ENCODE measurements at places on chromosomes 13 and 19.
A peak's percentile ranks its signal among the peaks of the same experiment; 100 is the strongest.

DNA sequence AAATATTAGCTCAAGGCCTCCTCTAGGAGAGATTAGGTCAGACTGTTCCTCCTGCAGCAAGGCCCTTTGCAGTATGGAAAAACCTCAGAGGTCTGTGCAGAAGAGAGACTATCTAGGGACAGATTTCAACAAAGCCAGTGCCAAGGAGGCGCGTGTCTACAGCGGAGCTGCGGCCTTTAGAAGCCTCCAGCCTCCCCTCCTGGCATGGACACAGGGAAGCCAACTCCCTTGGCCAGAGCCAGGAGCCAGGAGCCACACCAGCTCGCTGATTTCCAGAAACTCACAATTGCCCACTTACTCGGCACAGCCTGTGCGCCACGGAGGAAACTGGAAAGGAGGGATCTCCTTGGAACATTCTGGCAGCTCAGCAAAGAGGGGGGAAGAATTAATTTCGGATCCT is 63.4 kb downstream of the INSR start:
- DNase-seq = no peak

- DNase-seq = no peak
These were observed 7.2 kb downstream of the ACP4 start for GRCh38 chr19:50797429-50797780.

DNA sequence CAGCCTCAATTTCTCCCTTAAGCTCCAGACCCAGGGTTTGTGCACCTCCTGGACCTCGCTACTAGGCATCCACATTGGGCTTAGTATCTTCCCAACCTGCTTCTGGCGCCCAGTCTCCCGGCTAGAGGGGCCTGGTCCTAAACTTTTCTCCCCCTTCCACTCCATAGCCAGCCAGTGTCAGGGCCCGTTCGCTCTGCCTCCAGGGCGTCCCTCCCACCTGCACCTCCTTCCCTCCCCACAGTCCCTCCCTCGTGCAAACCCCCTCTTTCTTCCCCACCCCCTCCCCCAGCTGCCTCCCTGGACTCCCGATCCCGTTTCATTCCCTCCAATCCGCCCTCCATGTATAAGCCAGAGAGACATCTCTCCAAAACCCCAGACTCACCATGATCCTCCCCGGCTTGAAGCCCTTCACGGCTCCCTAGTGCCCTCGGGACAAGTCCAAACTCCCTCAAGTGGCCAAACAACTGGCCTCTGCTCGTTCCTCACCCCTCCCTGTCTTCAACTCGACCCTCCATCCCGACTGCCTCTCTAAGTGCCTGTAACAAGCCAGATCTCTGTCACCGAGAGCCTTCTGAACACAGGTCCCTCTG is 997 bp upstream of the SAMD4B start:
- no peak for DNase-seq

GRCh38 chr13:21326155-21327031 is 132.7 kb downstream of the ZDHHC20 start:
- no peak for DNase-seq

DNA sequence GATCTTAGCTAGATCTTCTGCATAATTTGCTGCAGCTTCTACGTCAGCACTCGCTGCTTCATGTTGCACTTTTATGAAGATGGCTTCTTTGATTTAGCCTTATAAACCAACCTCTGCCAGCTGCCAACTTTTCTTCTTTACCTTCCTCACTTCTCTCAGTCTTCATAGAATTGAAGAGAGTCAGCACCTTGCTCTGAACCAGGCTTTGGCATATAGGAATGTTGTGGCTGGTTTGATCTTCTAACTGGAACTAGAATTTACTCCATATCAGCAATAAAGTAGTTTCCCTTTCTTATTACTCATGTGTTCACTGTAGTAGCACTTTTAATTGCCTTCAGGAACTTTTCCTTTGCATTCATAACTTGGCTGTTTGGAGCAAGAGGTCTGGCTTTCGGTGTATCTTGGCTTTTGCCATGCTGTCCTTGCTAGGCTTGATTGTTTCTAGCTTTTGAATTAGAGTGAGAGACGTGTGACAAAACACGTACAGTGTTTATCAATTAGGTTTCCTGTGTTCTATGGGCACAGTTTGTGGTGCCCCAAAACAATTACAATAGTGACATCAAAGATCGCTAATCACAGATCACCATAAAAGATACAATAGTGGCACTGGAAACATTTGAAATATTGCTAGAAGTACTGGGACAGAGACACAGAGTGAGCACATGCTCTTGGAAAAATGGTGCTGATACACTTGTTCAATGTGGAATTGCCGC is 50.7 kb downstream of the NDFIP2 start:
- DNase-seq = no peak

- peak; percentile 61 for DNase-seq
These were observed 25.2 kb upstream of the IGSF23 start for GRCh38 chr19:44587963-44588770.

DNA sequence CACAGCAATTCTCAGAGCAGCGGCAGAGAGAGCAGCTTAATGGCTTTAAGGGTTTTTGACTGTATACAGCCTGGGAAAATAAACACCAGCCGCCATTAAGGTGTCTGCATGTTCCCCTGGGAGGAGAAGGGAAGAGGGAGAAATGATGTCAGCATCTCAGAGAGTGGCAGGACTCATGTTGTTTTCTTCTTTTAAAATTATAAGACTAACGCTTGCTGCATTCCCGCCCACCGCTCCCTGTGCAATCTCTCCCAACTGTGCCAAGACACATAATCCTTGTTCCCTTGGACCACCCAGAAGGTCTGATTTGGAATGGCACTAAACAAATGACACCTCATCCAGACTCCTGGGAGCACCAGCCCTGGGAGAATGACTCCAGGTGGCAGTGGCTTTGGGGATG is 27.7 kb upstream of the FAM216B start:
- no peak for DNase-seq

DNA sequence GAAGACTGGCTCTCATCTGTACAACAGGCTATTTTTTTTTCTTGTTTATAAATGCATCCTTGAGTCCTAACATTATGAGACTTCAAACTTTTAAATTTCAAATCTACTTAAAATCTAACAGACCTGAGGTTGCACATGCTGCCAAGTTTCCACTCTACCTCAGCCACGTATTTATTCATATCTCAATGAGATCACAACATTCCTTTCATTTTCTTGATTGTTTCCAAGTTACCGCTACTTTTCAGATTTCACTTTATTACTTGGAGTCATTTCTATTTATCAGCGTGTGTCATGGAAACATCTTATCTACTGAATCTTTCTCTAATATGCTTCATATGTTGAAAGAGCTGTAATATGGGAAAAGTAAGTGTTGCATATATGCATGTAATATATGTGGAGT is 1257.5 kb upstream of the ATXN8OS start:
- DNase-seq = no peak

- DNase-seq = no peak
These were observed 89.3 kb downstream of the UBL3 start for GRCh38 chr13:29761160-29761559.

DNA sequence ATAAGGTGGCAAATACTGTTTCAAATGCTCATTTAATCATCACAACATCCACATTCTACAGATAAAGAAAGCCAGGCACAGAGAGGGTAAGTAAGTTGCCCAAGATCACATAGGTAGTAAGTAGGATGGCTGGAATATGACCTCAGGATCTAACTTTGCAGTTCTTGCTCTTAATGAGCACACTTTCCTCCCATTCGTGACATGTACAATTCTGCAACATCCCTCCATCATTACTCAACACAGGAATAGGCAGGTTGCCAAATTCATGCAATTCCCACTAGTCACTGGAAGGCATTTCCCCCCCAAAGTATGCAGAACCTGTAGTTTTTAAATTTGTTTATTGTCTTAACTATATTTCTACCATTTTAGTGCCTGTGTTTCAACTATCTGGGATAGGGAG is 109.2 kb downstream of the OLFM4 start:
- DNase-seq = no peak

DNA sequence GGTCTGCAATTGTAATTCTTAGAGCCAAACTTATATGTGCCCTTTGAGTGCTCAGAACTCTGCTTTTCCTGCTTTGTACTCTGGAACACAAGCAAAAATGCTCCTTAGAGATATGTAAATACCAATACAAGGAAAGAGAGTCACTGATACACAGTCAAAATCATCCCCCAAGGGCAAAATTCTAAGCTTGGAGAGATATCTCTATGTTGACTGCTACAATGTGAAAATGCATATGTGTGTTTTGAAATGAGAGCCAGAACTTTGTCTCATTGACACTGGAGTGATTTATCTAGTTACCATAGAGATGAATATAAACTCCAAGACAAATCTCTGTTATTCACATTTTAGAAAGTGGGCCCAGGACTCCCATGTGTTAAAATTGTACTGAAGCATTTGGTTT is 494.8 kb upstream of the SLITRK1 start:
- no peak for DNase-seq

- DNase-seq = no peak
These were observed 321.1 kb downstream of the MYO16 start for GRCh38 chr13:108950333-108951010.

DNA sequence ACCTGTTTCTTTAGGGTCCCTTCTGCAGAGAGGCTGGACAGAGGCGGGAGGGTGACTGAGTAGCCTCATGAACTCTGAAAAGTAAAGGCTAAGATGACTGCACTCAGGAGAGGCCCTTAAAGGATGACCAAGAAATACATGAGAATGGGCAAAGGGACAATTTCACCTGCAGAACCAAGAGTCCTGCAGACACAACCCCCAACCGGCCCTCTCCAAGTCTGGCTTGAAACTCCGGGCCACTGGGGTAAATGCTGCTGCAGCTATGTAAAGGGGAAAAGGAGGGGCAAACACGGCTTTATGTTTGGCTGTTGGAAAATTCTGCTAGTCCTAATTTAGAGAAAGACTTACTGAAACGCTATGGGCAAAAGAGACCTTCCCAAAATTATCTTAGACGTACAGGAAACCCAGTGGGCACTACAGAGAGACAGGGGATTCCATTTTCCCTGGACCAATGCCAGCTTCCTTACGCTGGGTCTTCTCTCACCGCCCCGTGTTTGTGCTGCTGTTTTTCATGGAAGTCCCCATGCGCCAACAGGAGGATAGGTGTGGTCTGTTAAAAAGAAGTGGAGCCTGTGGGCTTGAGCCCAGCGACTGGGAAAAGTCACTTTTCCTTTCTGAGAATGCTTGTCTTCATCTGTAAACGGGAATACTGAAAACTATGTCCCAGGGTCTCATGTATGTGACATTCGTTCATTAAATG is 10.6 kb downstream of the COL4A2 start:
- no peak for DNase-seq

GRCh38 chr13:109395014-109395413 is 391.4 kb downstream of the IRS2 start:
- DNase-seq = no peak

GRCh38 chr13:106612688-106613087 is 44.8 kb upstream of the ARGLU1 start:
- DNase-seq = no peak

GRCh38 chr19:38409631-38410133 is 6.8 kb downstream of the FAM98C start:
- DNase-seq = no peak

DNA sequence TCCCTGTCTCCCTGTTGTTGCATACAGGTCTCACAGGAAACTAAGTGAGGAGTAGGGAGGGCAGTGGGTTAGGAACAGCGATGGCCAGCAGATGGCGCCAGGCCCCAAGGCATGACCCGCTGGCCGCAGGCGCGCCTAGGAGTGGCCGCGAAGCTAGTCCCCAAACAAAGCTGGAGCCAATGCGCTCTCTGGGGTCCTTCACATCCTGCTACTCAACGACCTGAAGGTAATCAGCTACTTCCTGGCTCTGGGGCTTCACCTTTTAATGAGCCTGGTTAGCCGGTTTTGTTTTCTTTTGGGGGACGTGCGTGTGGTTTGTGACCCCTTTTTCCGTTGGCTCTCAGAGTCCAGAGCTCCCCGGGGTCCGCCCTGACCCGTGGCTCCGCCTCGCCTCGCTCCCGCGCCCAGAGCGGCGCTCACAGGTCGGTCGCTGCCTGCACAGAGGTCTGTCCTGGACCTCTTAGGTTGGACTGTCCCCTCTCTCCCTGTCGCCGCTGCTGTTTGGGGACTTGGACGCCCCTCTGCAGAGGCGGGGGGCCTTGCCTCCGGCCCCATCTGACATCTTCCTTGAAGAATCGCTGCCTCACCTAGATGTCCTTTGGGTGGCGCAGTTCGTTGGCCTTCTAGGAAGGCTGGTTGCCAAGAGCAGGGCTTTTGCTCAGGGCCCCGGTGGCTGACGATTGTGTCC is 62.2 kb upstream of the GTF3A start:
- no peak for DNase-seq

DNA sequence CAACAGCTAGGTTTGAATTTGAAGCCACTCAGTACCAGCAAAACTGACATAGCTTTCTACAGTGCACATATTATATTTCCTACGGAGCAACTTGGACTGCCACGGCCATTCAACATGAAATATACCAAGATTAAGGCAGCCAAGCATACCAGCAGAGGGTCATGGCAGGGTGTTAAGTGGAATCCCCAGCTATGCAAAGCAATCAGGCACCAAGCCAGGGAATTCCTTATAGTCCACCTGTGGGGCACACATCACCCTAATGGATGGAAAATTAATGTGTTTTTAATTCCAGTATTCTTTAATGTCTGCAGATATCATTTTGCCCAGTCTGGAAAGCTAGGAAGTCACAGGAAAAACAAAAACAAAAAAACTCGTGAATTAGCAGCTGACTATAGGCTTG is 1190.3 kb downstream of the EFNB2 start:
- no peak for DNase-seq

- DNase-seq = no peak
These were observed 32.6 kb downstream of the ERCC5 start for GRCh38 chr13:102878481-102878880.

DNA sequence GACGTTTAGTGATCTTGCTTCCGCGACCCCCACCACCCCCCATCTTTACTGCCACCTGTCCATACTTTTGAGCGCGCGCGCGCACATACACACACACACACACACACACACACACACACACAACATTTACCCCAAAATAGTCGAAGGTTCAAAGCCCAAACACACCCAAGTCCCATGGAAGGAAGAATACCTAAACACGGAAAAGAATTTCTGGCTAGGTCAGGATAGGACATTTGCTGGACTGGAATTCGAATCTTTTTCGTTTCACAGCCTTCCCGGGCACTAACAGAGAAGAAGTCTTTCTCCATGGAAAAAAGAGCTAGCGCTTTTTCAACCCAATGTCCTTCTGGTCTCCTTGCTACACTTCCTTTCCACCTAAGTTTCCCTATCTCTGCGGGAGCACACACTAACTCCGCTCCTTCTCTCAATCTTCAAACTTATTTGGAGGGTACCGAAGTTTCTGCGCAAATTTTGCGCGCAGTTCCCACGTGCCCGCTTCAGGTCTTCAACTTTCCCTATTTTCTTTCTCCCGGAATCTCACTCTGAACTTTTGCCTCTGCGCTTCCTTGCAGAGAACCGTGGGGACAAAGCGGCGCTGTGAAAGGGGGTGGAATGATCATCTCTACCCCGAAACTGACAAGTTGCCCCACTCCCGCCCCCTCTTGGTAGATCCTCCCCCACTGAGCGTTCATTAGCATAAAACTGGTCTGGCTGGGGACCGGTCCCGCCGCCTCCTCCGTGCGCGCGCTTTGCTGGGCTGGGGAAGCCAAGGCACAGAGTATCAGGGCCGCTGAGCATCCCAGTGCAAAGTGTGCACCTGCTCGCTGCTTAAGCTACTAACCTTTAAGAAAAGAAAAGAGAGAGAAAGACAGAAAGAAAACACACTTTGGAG is 2.7 kb downstream of the DACH1 start:
- DNase-seq = peak; percentile 87

Measured in CMK (cell line).